ENCODE measurements at places on chromosomes 7 and 10. TPM values are rescaled to one million over a fixed set of nuclear protein-coding genes. Genes with fewer than 3 reads are reported as not detected.

DNA sequence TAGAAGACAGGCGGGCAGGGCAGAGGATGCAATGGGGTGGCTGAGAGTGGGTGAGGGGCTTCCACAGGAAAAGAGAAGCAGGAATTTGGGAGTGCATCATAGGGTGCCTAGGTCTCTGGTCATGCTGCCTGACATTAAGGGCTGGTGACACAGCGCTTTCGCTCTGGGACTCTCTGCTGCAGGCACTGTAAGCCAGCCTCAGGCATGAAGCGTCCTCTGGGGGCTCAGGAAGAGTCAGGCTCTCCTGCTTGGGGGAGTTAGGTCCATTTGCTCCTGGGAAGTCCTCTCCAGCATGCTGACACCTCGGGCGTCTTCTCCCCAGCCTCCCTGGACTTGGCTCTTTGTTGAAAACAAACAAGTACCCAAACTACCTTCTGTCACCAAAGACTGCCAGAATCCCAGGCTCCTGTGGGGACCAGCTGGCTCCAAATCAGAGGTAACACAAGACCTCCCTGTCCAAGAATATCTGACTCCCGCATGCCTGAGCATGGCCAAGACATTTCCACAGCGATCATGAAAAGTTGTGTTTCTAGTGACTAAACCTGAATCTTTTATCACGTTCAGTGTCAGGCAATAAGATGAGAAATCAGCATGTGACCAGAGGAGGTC, 55.4 kb downstream of the GPR26 start:
- no peak for DNase-seq

DNA sequence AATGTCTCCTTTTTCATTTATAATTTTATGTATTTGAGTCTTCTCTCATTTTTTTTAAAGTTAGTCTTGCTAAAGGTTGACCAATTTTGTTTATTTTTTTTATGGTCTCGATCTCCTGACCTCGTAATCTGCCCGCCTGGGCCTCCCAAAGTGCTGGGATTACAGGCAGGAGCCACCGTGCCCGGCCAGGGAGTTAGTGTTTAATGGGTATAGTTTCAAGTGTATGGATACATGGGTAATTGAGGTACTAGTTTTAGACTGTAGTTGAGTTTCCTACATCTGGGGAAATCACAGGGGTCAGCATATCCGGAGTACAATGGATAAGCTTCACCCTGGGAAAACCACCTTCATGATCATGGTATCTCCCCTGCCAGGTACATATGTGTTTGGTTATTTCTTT, 267.3 kb upstream of the KCND2 start:
- no peak for DNase-seq

GRCh38 chr7:29130096-29130495, 16.2 kb downstream of the CPVL start:
- DNase-seq = no peak

GRCh38 chr10:18140149-18140956, at the start of gene CACNB2:
Gene CACNB2 (plus strand): TSS chr10:18140424.
- DNase-seq = peak; percentile 60

DNA sequence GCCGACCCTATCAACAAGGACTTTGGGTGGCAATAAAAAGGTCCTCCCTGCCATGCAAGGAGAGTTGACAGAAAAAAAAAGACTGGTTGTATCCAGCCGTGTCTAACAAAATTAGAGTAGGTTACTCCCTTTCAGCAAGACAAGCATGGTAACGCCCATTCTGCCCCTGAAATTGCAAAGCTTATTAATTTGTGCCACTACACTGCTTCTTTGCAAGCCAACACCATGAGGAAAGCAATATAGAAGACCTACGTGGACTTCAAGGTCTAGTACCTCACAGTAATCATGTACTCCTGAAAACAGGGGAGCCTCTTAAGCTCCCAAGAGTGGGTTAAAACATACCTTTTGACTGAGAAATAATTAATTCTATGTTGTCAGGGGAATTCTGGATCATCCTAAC, 90.3 kb downstream of the FRMPD2 start:
- no peak for DNase-seq

DNA sequence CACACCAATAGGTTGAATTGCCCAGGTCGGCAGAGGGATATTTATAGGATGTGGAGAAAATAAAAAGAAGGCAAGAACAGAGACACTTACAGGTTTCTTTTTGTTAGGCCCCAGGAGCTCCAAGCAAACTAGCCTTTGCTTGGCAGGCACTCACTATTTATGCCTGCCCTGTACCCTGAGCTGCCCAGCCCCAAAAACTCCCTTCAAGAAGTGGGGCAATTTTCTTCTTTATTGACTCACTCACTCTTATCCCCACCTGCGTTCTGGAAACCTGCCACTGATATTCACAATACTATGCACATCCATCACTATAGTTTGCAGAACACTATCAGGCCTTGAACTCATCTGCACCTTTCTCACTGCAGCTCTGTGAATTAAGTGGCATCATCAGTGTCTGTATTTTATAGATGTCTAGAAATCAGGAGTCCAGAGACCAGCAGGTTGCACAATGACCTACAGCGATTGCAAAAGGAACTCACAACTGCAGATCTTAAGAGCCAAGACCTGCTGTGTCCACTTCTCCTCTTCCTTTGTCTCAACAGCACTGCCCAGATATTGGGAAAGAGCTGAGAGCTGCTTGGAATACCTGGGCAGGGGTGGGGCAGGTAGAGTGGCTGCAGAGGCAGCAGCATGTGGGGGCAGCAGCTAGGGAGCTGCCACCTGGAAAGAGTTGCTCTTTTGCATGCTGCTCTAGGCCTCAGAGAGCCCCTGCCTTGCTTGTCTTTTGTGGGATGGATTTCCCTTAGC, at the start of gene SFTPD:
Gene SFTPD, minus strand, starts transcription at position 130 of the 747 bp plus-strand sequence. CDS start 2,446 bp downstream, outside the sequence.
- peak; percentile 23 for DNase-seq

DNA sequence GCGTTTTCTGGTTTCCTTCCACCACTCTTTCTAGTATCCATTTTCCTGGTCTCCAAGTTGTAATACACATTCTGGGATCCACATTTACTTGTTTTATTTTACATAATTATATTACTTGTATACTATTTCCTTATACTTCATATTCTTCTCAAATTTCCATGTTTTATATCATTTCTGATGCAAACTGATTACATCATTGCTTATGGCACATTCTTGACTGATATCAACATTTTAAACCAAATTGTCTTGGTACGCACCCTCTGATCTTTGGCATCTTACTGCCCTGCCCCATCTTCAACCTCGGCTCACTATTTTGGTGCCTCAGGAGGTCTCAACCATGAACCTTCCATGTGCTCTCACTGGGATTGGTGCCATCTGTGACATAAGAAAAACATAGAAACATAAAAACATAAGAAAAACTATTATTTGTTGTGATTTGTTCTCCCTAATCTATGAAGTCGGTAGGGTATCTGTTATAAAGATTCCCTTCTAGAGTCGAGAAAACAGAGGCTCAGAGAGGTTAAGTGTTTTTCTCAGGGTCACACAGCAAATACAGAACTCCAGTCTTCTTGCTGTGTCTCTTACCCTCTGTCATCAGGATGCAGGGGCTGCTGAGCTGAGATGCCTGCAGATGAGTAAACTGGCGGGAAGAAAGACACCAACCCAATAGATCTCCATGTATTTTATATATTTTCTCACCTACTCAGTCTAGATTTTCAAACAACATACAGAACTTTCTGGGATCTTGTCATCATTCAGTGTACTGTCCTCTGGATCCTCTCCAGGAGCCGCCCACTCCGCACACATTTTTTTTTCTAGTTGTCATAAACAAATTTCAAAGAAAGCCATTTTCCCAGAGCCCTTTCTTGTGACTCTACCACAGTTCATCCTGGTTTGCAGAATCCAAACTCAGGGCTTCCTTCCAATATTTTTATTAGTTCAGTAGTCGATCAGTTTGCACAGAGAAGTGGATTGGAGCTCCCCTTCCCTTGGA, 79.5 kb downstream of the PARP12 start:
- no peak for DNase-seq

- DNase-seq = no peak
Measured at GRCh38 chr7:107345898-107346297, 124.0 kb upstream of the GPR22 start.

- DNase-seq = no peak
Measured at GRCh38 chr10:75018686-75019307, 92.7 kb upstream of the SAMD8 start.

DNA sequence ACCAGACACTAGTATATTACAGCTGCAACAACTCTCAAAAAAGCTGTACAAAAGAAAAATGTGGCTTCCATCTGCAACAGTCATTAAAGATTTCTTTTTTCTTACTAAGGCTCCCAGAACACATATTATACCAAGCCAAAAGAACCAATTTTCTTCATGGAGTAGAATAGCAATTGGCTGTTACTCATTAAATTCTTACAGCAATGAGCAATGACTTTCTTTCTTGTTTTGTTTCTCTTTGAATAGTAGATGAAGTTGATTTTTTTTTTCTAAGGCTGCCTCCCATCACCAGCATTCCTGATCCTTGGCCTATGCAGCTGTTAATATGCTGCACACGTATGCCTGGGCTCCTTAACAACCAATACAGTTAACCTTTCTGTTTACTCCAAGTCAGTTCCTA, 36.6 kb upstream of the SPOCK2 start:
- no peak for DNase-seq

- no peak for DNase-seq
Measured at GRCh38 chr7:47952224-47952623, 4.0 kb upstream of the PKD1L1 start.

DNA sequence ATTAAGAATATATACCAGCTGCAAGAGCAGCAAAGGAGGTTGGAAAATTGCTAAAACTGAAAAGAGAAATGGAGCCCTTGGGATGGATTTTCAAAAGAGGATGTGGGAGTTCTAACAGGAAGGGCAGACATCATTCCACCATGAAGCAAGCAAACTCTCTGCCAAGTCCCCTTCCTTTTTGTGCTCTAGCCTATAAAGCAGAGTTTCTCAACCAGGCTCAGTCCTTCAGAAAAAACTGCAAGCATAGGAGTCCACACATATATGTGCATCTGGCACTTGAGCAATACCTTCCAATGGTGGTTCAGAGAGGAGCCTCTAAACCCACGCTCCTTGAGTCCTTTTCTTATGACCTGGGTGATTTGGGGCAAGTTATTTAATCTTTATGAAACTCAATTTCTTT, 98.6 kb upstream of the MKX start:
- DNase-seq = no peak

- peak; percentile 40 for DNase-seq
Measured at GRCh38 chr10:64376167-64376566, 855.0 kb downstream of the REEP3 start.

DNA sequence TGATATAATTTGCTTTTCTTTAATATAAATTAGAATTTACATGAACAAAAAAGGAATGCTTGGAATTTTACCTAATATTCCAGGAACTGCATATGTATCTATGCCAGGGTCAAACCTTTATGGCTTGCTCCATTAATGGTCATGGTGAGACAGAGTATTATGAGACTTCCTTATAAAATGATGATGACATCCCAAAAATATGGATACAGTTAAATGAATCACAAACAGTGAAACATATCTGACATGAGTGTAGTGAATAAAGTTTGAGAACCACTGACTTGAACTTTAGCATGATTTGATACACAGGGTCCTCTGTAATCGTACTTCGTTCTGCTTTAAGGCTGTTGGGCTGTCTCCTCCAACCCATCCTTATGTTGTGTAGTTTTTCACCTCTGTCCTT, 51.8 kb downstream of the MARCHF5 start:
- no peak for DNase-seq

GRCh38 chr10:7763929-7764328, 23.9 kb downstream of the KIN start:
- DNase-seq = no peak

DNA sequence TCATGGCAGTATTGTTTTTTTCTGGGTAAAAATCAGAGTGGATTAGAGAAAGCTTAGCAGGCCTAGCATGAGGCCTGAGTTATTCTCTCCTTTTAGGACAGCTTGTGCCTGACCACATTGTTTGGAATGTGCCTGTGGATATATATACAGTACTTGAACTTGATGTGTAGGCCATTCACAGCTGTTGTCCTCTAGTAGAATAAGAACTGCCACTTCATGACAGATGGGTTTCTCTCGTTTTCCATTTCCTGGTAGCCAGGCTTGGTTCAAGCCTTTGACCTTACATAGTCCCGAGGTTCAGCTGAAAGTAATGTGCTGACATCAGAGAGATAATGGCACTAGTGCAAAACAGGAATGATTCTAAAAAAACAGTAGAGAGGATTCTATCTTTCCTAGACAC, 473.9 kb downstream of the AUTS2 start:
- peak; percentile 87 for DNase-seq

DNA sequence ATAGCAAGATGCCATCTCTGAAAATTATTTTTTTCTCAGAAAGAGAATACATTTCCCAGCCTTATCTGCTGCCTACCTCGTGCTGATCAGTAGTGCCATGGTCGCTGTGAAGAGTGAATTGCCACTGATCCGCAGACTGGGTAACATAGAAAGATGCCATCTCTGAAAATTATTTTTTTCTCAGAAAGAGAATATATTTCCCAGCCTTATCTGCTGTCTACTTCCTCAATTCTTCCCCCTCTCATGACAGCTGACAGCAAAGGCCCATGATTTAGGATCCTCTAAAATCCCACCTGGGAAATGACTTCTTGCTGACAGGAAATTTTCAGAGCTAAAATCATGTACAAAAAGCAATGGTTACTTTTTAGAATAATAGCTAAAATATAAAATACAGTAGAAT, 92.5 kb upstream of the AHR start:
- no peak for DNase-seq

GRCh38 chr10:122181041-122181732, 89.9 kb upstream of the BTBD16 start:
- DNase-seq = peak; percentile 20

- DNase-seq = peak; percentile 52
Measured at GRCh38 chr10:124647421-124648130, 96.6 kb downstream of the FAM53B start.

GRCh38 chr7:94135180-94135579, 131.0 kb upstream of the BET1 start:
- DNase-seq = no peak

Gene HOXA6
- total RNA-seq = not detected

Gene NKX2-3
- total RNA-seq = not detected

Gene CC2D2B
- 0.15 TPM for total RNA-seq

Gene LRRC17
- total RNA-seq = 9.7 TPM

Gene SAP25
- total RNA-seq = 1.5 TPM

Gene PNLIPRP2
- total RNA-seq = not detected

Gene ARPC1B
- 38.7 TPM for total RNA-seq

Gene HOXA10
- not detected for total RNA-seq

Gene DBF4
- 16.2 TPM for total RNA-seq

Gene TMEM60
- 10.6 TPM for total RNA-seq

Gene MPP7
- 7.7 TPM for total RNA-seq

Gene SNCG
- total RNA-seq = 7.9 TPM

Gene COL13A1
- 72.3 TPM for total RNA-seq

Gene OR13A1
- total RNA-seq = 0.15 TPM

Gene FANK1
- total RNA-seq = 7.5 TPM

Gene GPR146
- total RNA-seq = 11.2 TPM

Gene CYP2C8
- 2.8 TPM for total RNA-seq

Gene TAX1BP1
- total RNA-seq = 47.6 TPM
